Liver (tissue), 10 donors: ENCODE measurements at places on chromosomes 2 and 18. TPM values are rescaled to one million over a fixed set of nuclear protein-coding genes. Genes with fewer than 3 reads are reported as not detected.

DNA sequence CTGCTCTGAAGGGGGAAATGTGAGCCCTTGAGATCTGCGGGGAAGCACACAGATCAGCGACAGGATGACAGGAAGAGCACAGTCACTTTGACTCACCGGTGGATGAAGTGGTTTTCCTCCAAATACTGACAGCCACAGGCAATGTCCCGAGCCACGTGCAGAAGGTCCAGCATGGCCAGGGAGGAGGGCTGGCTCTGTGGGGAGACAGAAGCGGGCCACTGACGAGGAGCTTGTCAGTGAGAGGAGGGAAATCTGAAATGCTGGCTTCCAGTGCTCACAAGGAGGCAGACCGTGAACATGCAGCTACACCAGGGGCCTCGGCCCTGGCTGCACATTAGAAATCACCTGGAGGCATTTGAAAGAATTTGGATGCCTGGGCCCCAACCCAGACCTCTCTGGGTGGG lies 98.7 kb downstream of the CLIP4 start:
- no peaks in the 10 kb centered on the region for H3K36me3 ChIP-seq
- H3K4me1 ChIP-seq = no peaks in the 10 kb centered on the region
- peaks cover 2% of the 10 kb centered on the region for H3K27me3 ChIP-seq
- H3K27ac ChIP-seq = no peak overlapping the region
- H3K4me3 ChIP-seq = no peak overlapping the region

GRCh38 chr18:79510731-79511241 lies 115.1 kb downstream of the NFATC1 start:
- H3K27ac ChIP-seq = no peak overlapping the region
- DNase-seq = no peak
- H3K4me1 ChIP-seq = peaks cover 4% of the 10 kb centered on the region
- H3K27me3 ChIP-seq = no peaks in the 10 kb centered on the region

DNA sequence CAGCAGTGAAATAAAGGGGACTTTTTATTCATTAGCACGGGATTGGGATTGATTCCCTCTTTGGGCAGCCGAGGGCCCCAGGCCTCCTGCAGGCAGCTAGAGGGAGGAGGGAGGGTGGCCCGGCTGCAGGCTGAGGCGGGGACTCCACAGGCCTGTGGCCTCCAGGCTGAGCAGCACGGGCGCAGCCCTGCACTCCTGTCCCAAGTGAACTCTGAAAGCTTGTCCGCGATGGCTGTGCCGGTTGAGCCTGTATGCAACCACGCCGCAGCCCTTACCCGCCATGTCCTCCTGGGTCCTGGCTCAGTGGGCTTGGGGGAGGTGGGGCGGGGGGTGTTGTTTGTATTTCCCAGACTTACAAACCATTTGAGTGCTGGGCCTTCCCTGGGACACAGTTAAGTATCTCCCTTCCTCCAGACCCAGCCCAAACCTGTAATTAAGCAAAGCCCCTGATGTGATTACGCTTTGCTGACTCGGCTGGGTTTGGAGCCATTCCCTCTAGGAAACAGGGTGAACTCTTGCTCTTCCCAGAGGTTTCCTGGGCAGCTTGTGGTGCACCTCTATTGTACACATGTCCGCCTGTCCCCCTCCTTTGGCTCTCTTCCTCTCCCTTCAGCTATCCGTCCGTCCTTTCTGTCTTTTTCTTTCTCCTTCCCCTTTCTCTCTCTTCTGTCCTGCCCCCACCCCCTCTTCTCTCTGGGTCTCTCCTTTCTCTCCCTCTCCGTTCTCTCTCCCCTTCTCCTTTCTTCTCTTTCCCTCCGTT lies 5.3 kb downstream of the GLI2 start:
- H3K36me3 ChIP-seq = no peaks in the 10 kb centered on the region
- peaks cover 33% of the 10 kb centered on the region for H3K27me3 ChIP-seq
- no peak overlapping the region for H3K4me3 ChIP-seq
- H3K27ac ChIP-seq = no peak overlapping the region
- DNase-seq = no peak

GRCh38 chr2:127490283-127490682 lies 36.0 kb downstream of the IWS1 start:
- H3K27me3 ChIP-seq = no peaks in the 10 kb centered on the region
- no peak for DNase-seq
- peaks cover 89% of the 10 kb centered on the region for H3K36me3 ChIP-seq
- no peak overlapping the region for H3K4me3 ChIP-seq
- no peak overlapping the region for H3K27ac ChIP-seq
- H3K4me1 ChIP-seq = no peaks in the 10 kb centered on the region

DNA sequence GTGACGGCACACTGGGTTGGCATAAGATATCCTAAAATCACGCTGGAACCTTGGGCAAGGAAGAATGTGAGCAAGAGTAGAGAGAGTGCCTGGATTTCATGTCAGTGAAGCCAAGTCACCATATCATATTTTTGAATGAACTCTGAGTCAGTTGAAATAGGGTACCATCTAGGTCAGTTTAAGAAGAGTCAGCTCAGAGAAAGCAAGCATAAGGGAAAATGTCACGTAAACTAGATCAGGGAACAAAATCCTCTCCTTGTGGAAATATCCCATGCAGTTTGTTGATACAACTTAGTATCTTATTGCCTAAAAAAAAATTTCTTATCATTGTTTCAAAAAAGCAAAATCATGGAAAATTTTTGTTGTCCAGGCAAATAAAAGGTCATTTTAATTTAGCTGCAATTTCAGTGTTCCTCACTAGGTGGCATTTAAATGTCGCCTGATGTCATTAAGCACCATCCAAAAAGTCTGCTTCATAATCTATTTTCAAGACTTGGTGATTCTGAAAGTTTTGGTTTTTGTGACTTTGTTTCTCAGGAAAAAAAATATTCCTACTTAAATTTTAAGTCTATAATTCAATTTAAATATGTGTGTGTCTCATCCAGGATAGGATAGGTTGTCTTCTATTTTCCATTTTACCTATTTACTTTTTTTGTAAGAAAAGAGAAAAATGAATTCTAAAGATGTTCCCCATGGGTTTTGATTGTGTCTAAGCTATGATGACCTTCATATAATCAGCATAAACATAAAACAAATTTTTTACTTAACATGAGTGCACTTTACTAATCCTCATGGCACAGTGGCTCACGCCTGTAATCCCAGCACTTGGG lies 19.6 kb downstream of the RSAD2 start:
- no peaks in the 10 kb centered on the region for H3K27me3 ChIP-seq
- no peaks in the 10 kb centered on the region for H3K4me1 ChIP-seq
- DNase-seq = no peak
- no peaks in the 10 kb centered on the region for H3K36me3 ChIP-seq

- no peak overlapping the region for H3K27ac ChIP-seq
- no peak for DNase-seq
- no peaks in the 10 kb centered on the region for H3K27me3 ChIP-seq
- no peaks in the 10 kb centered on the region for H3K4me1 ChIP-seq
- no peaks in the 10 kb centered on the region for H3K36me3 ChIP-seq
Measured at GRCh38 chr2:2123238-2123637, 207.8 kb downstream of the MYT1L start.

- H3K4me3 ChIP-seq = no peak overlapping the region
- no peak overlapping the region for H3K27ac ChIP-seq
- no peak for DNase-seq
- no peaks in the 10 kb centered on the region for H3K4me1 ChIP-seq
- no peaks in the 10 kb centered on the region for H3K36me3 ChIP-seq
Measured at GRCh38 chr2:170092436-170093060, 85.4 kb upstream of the MYO3B start.

DNA sequence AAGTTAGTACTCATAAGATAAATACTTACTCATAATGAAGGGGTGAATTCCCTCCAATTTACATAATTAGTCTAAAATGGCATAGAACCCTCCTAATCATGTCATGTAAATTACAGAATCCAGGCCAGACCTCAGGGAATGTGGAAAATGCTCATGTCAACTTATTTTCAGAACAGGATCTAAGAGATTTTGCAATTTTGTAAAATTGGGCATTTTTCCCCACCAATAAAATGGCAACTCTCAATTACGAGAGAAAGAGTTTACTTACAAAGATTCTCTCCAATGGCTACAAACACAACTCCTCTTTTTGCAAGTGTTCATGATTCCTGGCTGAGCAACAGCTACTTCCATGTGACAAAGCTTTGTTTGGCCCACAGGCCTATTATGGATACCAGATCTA lies 33.8 kb upstream of the SP5 start:
- no peaks in the 10 kb centered on the region for H3K36me3 ChIP-seq
- no peaks in the 10 kb centered on the region for H3K4me1 ChIP-seq
- H3K27me3 ChIP-seq = no peaks in the 10 kb centered on the region
- H3K4me3 ChIP-seq = no peak overlapping the region
- DNase-seq = no peak
- H3K27ac ChIP-seq = no peak overlapping the region

DNA sequence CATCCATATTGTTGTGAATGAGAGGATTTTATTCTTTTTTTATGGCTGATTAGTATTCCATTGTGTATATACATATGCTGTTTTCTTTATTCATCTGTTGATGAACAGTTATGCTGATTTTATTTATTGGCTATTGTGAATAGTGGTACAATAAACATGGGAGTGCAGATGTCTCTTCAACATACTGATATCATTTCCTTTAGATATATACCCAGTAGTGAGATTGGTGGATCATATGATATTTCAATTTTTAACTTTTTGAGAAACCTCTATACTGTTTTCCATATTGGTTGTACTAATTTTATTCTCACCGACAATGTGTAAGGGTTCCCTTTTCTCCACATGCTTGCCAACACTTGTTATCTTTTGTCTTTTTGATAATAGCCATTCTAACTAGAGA lies 144.5 kb downstream of the ADCYAP1 start:
- no peak for DNase-seq
- peaks cover 3% of the 10 kb centered on the region for H3K27me3 ChIP-seq

Gene HOXD10
- not detected for polyA plus RNA-seq

Gene DSC3
- not detected for polyA plus RNA-seq

Gene RUFY4
- polyA plus RNA-seq = 0.08 TPM

Gene SLC16A14
- 0.28 TPM for polyA plus RNA-seq

Gene CTAGE1
- not detected for polyA plus RNA-seq
